ENCODE measurements at places on chromosomes 5 and 9. TPM values are rescaled to one million over a fixed set of nuclear protein-coding genes. Genes with fewer than 3 reads are reported as not detected.
A peak's percentile ranks its signal among the peaks of the same experiment; 100 is the strongest.

The F2RL2 gene
- 0.70 TPM for polyA plus RNA-seq

The GABRA1 gene
- 0.42 TPM for polyA plus RNA-seq

The DMRT3 gene
- not detected for polyA plus RNA-seq

The FRMD3 gene
- polyA plus RNA-seq: 0.64 TPM

The INSL6 gene
- 0.19 TPM for polyA plus RNA-seq

The IFT74 gene
- polyA plus RNA-seq: 30.0 TPM

- no peak overlapping the region for H3K27ac ChIP-seq
- H3K27me3 ChIP-seq: no peaks in the 10 kb centered on the region
- no peaks in the 10 kb centered on the region for H3K4me1 ChIP-seq
- H3K4me3 ChIP-seq: no peak overlapping the region
- H3K36me3 ChIP-seq: no peaks in the 10 kb centered on the region
These were observed 528.1 kb upstream of the ST8SIA4 start for GRCh38 chr5:101431201-101431600.

DNA sequence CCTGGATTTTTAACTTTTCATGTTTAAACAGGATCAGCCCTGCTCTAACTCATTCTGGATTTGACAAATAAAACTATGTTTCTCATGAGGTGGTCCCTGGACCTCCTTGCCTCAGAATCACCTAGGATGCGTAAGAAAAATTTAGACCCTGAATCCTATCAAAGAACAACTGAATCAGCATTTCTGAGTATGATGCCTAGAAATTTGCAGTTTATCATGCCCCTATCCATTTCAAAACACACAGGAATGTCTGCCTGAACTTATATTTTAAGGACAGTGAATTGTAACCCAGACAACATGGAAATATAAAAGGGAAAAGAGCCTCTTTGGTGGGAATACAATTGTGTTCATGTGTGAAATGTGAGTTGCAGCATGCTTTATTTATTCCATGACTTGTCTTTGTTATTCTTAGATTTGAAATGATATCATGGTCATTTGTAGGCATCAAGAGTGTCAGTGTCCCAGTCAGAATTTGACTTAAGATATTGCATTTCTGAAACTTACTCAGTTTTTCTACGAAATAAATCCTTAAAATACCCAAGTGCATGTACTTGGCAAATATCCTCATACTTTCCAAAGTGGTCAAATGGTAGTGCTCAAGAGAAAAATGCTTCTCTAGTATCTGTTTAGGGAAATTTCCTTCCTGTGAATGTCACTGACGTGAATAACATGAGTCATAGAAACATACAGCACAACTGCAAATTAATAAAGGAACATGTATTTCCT, 144.3 kb downstream of the GIN1 start:
- DNase-seq: no peak
- no peak overlapping the region for H3K27ac ChIP-seq
- H3K4me1 ChIP-seq: peaks cover 6% of the 10 kb centered on the region
- no peaks in the 10 kb centered on the region for H3K36me3 ChIP-seq
- H3K27me3 ChIP-seq: no peaks in the 10 kb centered on the region
- H3K4me3 ChIP-seq: no peak overlapping the region

DNA sequence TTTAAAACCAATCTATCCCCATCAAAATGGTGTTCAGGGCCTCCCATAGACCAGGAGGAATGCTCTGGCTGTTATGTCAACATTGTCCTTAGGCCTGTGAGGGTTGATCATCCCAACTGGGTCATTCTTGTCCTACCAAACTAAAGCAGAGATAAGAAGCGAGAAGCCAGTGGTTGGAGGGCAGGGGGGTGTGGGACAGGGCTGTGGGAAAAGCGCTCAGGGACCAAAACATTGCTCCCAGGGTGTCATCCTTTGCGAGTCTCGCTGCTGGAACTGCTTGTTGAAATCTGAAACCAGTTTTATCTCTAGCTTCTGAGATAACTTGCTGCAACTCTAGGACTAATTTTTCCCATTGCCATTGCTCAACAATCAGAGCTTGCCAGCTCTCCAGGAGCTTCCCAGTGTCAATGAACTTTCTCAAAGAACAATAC, 48.1 kb downstream of the SPATA31C2 start:
- H3K27ac ChIP-seq: no peak overlapping the region
- no peaks in the 10 kb centered on the region for H3K36me3 ChIP-seq
- no peaks in the 10 kb centered on the region for H3K27me3 ChIP-seq
- no peak for DNase-seq

DNA sequence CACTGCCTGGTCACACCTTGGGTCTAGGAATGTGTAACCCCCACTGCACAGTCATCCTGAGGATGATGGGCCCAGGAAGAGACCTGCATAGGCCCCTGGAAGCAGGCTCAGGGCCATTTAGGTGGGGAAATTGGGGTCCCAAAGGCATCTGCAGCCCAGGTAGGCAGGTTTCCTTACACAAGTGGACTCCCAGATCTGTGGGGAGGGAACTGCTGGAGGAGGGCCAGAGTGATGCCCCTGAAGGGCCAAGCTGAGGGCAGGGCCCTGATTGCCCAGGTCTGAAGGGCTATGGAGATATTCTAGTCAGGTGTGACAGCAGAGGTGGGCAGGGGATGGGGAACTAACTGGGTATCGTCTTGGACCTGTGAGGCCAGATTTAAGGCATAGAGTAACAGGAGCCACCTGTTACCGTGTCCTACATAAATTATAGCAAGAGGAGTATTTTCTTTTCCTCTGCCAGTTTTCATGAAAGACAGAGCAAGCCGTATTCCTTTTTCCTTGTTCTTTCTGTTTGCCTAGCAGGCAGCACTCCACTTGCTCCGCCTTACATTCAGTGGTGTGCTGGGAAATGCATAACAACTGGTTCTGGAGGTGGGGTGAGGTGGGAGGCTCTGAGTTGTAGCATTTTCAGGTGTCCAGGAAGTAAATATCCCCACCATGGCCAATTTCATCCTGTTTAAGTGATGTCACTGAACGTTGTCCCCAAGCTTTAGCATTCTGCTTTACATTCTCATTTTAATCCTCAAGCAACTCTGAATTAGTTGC, 41.3 kb downstream of the PPARGC1B start:
- no peak overlapping the region for H3K27ac ChIP-seq
- no peak overlapping the region for H3K4me3 ChIP-seq
- H3K27me3 ChIP-seq: no peaks in the 10 kb centered on the region

GRCh38 chr9:137271696-137272076, 5.8 kb upstream of the TOR4A start:
- H3K27ac ChIP-seq: no peak overlapping the region
- no peak for DNase-seq
- peaks cover 6% of the 10 kb centered on the region for H3K4me1 ChIP-seq
- peaks cover 10% of the 10 kb centered on the region for H3K36me3 ChIP-seq
- no peak overlapping the region for H3K4me3 ChIP-seq

GRCh38 chr9:33350310-33350709, 52.1 kb downstream of the AQP7 start:
- H3K27ac ChIP-seq: no peak overlapping the region
- H3K4me3 ChIP-seq: no peak overlapping the region
- H3K4me1 ChIP-seq: no peaks in the 10 kb centered on the region

- H3K36me3 ChIP-seq: no peaks in the 10 kb centered on the region
- H3K4me1 ChIP-seq: no peaks in the 10 kb centered on the region
- H3K27ac ChIP-seq: no peak overlapping the region
- H3K4me3 ChIP-seq: no peak overlapping the region
- H3K27me3 ChIP-seq: no peaks in the 10 kb centered on the region
These were observed 60.6 kb downstream of the PAM start for GRCh38 chr5:102815540-102816332.

GRCh38 chr9:21831841-21832509, 29.5 kb downstream of the MTAP start:
- peaks cover 56% of the 10 kb centered on the region for H3K36me3 ChIP-seq
- no peaks in the 10 kb centered on the region for H3K27me3 ChIP-seq
- no peak for DNase-seq
- no peak overlapping the region for H3K4me3 ChIP-seq

- no peak overlapping the region for H3K4me3 ChIP-seq
- peaks cover 5% of the 10 kb centered on the region for H3K27me3 ChIP-seq
- H3K4me1 ChIP-seq: peaks cover 9% of the 10 kb centered on the region
- no peak for DNase-seq
These were observed 144.7 kb upstream of the IER5L start for GRCh38 chr9:129322641-129323375.

DNA sequence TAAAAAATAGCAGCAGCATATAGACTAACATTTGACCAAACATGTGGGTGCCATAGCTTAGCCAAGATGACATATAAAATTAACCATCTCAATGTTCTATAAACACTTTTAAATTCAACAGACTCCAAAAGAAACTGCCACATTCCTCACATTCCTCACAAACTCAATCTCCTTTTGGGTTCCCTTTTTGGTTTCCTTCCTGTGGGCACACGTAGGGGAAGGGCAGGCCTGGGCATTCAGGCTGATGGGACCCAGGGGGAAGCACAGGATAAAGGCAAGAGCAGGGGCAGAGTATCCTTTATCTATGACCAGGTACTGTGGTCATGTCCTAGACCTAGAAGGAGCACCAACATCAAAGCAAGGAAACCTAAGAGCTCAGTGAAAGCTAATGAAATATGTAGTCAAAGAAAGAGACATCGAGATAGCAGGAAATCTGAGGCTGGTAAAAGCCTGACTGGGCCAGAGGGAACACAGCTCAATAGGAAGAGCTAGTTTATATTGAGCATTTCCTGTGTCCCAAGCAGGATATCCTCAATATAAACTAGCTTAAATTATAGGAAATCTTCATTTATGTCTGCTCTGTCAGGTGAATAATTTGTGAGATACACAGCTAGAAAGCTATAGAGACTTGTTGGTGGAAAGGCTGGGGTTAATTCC, 13.6 kb upstream of the ERAP1 start:
- no peak overlapping the region for H3K27ac ChIP-seq
- no peaks in the 10 kb centered on the region for H3K36me3 ChIP-seq
- H3K27me3 ChIP-seq: no peaks in the 10 kb centered on the region
- H3K4me1 ChIP-seq: peaks cover 4% of the 10 kb centered on the region
- peak; percentile 52 for DNase-seq
- no peak overlapping the region for H3K4me3 ChIP-seq

GRCh38 chr5:149913436-149914419, 30.9 kb downstream of the PDE6A start:
- H3K4me3 ChIP-seq: no peak overlapping the region
- H3K27ac ChIP-seq: no peak overlapping the region
- no peaks in the 10 kb centered on the region for H3K27me3 ChIP-seq
- no peaks in the 10 kb centered on the region for H3K4me1 ChIP-seq

GRCh38 chr5:149749481-149750365, 19.6 kb downstream of the PPARGC1B start:
- H3K27me3 ChIP-seq: no peaks in the 10 kb centered on the region
- H3K4me1 ChIP-seq: no peaks in the 10 kb centered on the region
- H3K36me3 ChIP-seq: no peaks in the 10 kb centered on the region
- no peak overlapping the region for H3K27ac ChIP-seq
- no peak for DNase-seq

- H3K27me3 ChIP-seq: no peaks in the 10 kb centered on the region
- peaks cover 6% of the 10 kb centered on the region for H3K36me3 ChIP-seq
- H3K4me1 ChIP-seq: no peaks in the 10 kb centered on the region
- H3K27ac ChIP-seq: no peak overlapping the region
These were observed 125.1 kb upstream of the CLINT1 start for GRCh38 chr5:157983906-157984551.

DNA sequence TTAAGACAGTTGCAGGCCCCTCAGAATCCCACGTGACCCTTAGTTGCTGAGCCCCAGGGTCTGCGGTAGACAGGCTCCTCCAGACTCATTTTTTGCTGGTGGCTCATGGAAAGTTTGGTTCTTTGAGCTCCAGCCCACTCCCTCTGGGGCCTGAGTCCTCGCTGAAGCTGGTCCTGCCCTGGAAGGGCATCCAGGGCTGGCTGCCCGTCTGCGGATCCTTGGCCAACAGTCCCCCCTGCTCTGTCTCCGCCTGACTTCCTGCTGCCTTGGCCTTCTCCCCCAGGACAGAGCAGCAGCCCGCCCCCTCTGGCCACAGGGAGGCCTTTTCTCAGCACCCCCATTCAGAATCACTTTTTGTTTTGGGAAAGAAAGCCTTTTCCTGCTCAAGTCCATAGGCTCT, 24.4 kb downstream of the SLC6A7 start:
- H3K4me3 ChIP-seq: no peak overlapping the region
- H3K36me3 ChIP-seq: no peaks in the 10 kb centered on the region
- H3K4me1 ChIP-seq: peaks cover 11% of the 10 kb centered on the region
- no peaks in the 10 kb centered on the region for H3K27me3 ChIP-seq
- no peak overlapping the region for H3K27ac ChIP-seq

DNA sequence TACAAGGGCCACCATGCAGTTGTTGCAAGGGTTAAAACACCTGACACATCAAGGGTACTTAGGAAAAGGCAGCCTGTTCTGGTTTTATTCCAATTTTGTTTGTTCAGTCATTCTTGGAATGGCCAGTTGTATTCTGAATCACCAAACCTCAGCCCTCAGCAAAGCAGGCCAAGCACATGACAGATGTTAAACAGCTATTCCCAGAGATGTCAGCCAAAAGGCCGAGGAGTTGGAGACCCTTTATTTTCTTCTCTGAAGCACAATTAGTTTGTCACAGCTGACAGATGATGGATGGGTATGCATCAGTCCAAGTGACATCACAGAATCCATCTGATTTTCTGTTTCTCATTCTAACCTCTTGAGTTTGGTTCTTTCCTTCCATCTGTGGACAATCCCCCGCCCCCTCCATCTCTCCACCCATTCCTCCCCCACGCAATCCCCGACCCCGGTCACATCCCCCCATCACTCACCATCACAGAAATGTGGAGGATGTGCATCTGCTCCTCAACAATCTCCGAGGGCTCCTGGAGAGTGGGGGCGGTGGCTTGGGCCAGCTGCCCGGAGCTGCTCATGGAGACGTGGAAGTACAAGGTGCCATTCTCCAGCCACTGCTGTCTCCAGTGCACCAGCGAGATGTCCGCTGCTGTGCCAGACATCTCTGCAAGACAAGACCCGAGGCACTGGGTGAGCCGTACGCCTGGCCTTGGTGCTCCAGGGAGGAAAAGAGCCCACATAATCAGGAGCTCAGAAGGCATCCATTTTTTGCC, 123.8 kb downstream of the ASTN2 start:
- no peaks in the 10 kb centered on the region for H3K36me3 ChIP-seq
- H3K27me3 ChIP-seq: no peaks in the 10 kb centered on the region
- H3K27ac ChIP-seq: no peak overlapping the region
- no peak overlapping the region for H3K4me3 ChIP-seq
- no peak for DNase-seq

GRCh38 chr5:71719063-71719964, at the start of gene CARTPT:
Gene CARTPT (plus strand): TSS chr5:71719275. CDS start chr5:71719294, 19 bp downstream.
- DNase-seq: peak; percentile 91
- H3K4me1 ChIP-seq: peaks cover 7% of the 10 kb centered on the region
- peaks cover 53% of the 10 kb centered on the region for H3K27me3 ChIP-seq
- H3K27ac ChIP-seq: no peak within 1 kb of the TSS

DNA sequence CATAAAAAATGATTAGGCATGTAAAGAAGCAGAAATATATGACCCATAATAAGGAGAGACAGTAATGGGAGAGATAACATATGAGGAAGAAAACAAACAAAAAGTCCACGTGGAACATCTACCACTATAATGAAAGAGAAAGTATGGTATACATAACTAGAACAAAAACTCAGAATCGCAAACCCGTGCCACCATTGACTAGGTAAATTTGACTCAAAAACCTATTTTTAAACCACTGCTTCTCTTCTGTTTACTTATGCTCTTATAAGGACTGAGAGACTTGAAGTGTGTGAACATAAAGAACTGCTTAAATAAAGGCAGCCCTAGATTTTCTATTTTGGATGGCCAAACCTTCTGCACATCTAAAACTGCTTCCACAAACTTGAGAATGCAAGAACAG, 330.7 kb downstream of the CAAP1 start:
- H3K36me3 ChIP-seq: no peaks in the 10 kb centered on the region
- no peaks in the 10 kb centered on the region for H3K4me1 ChIP-seq
- no peak overlapping the region for H3K4me3 ChIP-seq
- H3K27ac ChIP-seq: no peak overlapping the region
- DNase-seq: no peak

GRCh38 chr9:126474206-126474765, 139.4 kb upstream of the LMX1B start:
- H3K4me1 ChIP-seq: peaks cover 14% of the 10 kb centered on the region
- no peak overlapping the region for H3K27ac ChIP-seq
- H3K27me3 ChIP-seq: no peaks in the 10 kb centered on the region
- DNase-seq: no peak
- no peaks in the 10 kb centered on the region for H3K36me3 ChIP-seq
